ENCODE measurements at places on chromosomes 2 and 18. TPM values are rescaled to one million over a fixed set of nuclear protein-coding genes. Genes with fewer than 3 reads are reported as not detected.

DNA sequence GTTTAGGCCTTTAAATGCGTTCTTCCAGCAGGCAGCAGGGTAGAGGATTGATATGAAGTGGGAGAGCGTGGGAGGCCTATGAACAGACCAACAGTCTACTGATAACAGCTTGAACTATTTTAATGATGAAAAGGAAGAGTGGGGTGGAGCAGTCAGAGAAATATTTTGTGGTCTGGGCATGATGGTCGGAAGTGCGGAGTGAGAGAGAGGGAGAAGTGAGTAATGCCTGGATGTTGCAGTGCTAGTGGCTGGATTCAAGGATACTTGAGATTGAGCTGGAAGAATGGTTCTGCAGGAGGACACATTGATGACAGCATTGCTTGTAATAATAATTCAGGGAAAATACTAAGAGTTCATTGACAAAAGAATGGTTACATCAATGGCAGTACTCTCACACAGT, 151.0 kb upstream of the DAPL1 start:
- no peak for DNase-seq

Gene NT5C1B
- total RNA-seq = not detected

Gene REG1B
- not detected for total RNA-seq

DNA sequence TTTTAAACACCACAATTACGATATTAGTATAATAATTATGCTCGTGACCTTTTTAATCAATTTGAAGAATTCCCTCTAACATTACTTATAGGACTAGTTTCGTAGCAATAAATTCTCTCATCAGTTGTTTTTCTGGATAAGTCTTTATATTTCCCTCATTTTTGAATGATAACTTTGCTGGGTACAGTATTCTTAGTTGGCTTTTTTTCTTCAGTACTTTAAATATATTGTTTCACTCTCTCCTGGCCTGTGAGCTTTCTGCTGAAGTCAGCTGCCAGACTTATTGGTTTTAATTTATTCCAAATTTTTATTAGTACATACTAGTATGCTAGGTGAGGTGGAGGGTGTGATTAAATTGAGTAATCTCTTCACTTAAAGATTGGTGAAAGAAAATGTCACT, 123.8 kb upstream of the CNTNAP5 start:
- no peak for DNase-seq

Gene PROM2
- 0.84 TPM for total RNA-seq

Gene GALR1
- total RNA-seq = 0.06 TPM

- no peak for DNase-seq
These were observed 13.6 kb downstream of the EN1 start for GRCh38 chr2:118833716-118834439.

- no peak for DNase-seq
These were observed 35.0 kb downstream of the RPL37A start for GRCh38 chr2:216533609-216534008.

Gene IL1A
- total RNA-seq = not detected

DNA sequence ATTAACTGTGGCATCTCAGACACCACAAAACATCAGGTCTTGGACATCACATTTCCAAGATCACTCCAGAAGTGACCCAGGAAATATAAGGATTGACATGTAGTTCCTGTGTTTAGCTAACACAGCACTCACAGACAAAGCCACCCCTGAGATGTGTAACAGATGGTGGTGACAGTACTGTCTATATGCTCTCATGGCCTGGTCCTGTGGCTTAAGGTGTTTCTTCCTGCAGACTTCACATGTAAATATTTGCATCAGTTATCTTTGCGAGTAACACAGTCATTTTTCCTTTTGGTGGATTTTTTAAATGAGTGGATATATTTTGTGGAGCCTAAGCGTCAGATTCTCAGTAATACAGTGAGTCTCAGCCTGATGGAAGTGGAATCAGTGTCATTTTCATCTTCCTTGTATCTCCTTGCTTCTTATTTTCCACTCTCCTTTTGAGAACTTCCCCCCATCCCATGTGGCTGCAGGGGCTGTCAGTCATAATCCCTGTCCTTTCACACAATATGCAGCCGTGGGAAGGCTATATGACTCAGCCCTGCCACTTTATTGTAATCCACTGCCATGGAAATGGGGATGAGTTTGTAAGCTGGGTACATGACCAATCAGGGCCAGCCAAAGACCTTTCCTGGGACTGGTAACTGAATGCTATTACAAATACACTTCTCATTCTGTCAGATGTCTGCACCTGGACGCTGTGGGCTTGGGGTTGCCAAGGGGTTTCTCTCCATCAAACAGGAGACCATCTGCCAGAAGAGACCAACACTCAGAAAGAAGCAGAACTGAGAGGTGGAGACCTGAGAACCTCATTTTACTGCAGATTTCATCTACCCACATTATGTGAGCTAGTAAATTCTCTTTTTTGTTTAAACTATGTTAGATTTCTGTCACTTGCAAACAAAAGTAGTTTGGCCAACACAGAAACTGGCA, 74.3 kb downstream of the ICOS start:
- DNase-seq = no peak

- no peak for DNase-seq
These were observed 277.7 kb upstream of the ERBB4 start for GRCh38 chr2:212816267-212816666.

Gene ZNF407
- total RNA-seq = 10.1 TPM

- DNase-seq = no peak
These were observed 122.8 kb upstream of the COL5A2 start for GRCh38 chr2:189302274-189302948.

Gene PLEK
- 7.3 TPM for total RNA-seq

Gene IL1B
- 0.59 TPM for total RNA-seq

Gene ESPNL
- 0.15 TPM for total RNA-seq

- no peak for DNase-seq
These were observed 23.5 kb downstream of the CCT7 start for GRCh38 chr2:73257425-73258125.

GRCh38 chr2:232013701-232014353, 52.3 kb downstream of the DIS3L2 start:
- no peak for DNase-seq

DNA sequence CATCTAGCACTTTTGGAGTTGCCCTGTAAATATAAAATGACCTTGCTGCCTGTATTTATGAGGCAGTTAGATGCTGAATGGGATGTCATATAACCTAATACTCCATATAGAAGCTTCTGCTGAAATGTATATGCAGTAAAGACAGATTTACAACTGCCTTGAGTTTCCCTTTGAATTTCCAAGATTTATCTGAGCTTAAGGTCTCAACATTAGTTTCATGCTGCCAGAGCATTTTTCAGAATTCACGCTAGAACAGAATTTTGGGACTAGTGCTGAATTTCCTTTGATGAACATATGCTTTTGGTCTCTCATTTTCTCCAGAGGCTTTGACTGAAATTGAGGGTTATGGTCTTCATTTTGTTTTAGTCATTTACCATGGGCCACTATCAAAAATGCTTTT, 254.7 kb upstream of the FANCL start:
- no peak for DNase-seq

- DNase-seq = no peak
These were observed 35.4 kb downstream of the NPC1 start for GRCh38 chr18:23550898-23551297.

- DNase-seq = no peak
These were observed 402.9 kb downstream of the TNS1 start for GRCh38 chr2:217599906-217600305.
